ENCODE measurements at places on chromosomes 6 and 20.

- DNase-seq: no peak
Observed at GRCh38 chr6:43616725-43617472, 12.2 kb downstream of the GTPBP2 start.

- DNase-seq: no peak
Observed at GRCh38 chr6:109939654-109940053, 38.5 kb upstream of the GPR6 start.

GRCh38 chr20:63653974-63654668 lies 897 bp upstream of the STMN3 start:
- DNase-seq: no peak

- no peak for DNase-seq
Observed at GRCh38 chr6:159815410-159815809, 15.3 kb downstream of the PNLDC1 start.

DNA sequence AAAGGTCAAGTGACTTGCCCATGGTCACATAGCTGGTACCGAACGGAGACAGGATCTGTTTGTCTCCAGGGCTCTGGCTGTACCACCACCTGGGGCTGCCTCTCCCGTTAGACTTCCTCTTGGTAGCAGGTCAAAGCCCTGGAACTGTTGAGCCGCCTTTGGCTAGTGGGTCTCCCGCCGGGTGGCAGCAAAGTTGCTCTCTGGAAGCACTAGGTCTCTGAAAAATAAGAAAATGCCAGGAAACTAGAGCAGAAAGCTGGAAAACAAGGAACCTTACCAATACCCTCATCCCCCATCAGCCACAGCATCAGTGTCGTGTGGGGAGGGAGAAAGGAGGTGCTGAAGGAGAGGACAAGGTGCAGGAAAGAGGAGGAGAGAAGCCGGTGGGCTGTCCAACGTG lies 291.0 kb upstream of the SUPT3H start:
- DNase-seq: no peak

DNA sequence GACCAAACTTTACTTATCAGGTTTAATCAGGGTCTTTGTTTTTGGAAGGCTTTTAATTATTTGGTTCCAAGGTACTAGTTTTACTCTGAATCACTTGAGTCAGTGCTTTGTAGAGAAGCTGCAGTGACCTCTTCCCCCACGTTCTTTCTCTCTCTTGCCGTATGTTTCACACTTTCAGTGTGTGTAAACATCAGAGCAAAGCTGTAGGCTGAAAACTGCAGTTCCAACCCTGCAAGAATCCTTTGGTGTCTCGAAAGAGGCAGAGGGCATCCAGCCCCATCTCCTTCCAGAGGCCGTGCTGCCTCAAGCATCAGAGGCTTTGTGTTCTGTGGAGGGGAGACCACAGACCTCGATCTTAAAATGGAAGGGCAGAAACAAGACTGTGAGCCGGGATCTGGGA lies 42.1 kb downstream of the CFAP61 start:
- no peak for DNase-seq

- DNase-seq: no peak
Observed at GRCh38 chr6:161255518-161255917, 18.3 kb downstream of the AGPAT4 start.

DNA sequence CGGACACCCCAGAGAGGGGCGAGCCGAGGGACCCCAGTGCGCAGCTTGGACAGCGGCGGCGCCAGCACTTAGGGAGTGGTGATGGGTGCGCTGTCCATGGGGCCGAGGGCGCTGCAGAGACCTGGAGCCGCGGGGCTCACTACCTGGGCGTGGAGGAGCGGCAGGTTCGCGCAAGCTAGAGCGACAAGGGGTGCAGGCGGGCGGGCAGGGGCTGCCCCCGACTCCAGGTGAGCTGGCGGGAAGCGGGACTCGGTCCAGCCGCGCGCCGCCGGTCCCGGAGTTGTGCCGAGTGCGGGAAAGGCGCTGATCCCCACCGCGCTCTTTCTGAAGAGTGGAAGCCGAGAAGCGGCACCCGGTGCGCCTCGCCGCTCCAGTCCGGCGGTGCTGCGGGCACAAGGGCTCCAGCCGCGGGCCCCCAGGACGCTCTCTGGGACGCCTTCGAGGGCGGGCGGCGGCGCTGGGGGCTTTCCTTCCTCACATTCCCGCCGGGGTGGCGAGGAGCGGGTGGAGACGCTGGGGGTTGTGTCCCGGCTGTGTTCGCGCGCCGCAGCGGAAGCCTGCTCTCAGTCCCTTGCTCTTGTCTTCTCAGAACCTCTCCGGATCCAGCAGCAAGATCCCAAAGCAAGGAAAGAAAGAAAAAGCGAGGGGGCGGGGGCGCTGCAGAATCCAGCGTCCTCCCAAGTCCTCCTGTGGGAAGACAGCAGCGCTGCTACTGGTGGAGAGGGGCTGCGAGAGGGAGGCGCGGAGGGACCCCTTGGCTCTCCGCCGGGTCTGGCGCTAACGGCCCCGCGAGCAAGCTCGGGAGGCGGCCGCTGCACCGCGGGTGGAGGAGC lies at the start of gene B3GAT2:
B3GAT2 (minus strand) TSS at position 610 of the 833 bp plus-strand sequence. CDS start 631 bp downstream, outside the sequence.
- peak; percentile 24 for DNase-seq

DNA sequence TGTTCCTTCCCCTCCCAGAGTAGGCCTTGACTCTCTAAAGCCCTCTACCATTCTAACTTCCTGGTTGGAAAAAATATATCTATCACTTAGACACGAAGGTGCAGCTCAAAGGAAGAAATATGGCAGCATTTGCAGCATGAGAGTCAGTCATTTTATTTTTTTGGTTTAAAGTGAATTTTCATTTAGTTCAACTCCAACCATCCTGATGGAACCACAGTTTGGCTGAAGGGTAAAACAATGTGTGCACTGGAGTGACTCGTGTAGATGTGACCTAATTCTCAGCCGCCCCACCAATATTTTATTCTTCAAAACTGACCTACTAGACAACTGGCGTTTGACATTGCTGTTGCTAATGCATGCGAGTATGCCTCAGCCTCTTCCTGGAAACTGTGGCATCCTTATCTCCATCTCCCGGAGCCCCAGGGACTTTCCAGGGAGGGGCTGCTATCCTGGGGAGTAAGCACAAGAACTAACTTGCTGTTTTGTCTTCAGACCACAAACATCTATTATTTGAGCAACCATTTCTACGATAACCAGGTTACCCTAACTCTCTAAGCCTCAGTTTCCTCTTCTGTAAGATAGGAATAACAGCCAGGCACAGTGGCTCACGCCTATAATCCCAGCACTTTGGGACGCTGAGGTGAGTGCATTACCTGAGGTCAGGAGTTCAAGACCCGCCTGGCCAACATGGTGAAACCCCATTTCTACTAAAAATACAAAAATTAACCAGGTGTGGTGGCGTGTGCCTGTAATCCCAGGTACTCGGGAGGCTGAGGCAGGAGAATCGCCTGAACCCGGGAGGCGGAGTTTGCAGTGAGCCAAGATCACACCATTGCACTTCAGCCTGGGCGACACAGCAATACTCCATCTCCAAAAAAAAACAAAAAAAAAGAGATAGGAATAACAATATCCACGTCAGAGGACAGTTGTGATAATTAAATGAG lies 148.7 kb upstream of the JARID2 start:
- no peak for DNase-seq

DNA sequence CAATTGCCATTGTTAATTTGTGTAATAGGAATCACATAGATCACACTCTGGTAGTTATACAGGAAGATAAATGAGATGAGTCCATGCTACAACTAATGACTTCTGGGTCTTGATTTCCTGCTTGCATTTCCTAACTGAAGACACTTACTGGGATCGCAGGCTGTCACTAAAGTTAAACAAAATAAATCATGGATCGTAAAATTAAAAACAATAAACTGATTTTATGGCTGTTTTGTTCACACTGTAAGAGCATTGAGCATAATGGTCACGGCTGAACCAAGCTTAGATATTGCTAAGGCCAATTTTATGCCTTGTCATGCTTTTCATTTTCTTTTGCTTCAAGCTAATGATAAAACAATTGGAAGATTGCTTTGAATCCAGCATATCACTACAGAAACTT lies 332.5 kb upstream of the CITED2 start:
- no peak for DNase-seq

DNA sequence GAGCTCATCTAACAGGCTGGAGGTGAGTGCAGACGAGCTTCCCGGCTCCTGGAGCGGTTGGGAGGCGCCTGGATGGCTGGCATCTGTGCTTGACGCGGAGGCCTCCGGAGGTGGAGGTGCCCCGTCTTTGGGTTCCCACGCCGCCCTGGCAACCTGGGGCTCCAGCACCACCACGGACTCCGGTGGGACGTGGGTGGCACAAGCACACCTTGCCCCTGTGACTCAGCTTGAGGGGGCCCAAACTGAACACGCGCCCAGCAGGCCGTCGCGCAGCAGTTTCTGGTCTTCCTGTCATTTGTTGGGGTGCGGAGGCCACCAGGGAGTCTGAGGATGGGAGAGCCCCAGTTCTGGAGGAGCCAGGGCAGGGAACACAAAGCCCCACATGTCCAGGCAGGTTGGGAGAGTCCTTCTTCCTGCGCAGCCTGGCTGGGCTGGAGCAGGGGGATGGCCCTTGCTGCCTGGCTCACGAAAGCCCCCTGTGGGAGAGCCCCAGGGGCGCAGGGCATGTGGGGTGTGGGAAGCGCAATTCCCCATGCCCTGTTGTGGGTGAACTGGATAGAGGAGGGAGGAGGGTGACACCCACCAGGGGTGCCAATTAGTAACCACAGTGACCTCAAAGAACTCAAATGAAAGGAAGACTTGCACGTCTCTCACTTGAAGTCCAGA lies 1378.6 kb upstream of the DEFB115 start:
- peak; percentile 14 for DNase-seq

- no peak for DNase-seq
Observed at GRCh38 chr6:130364224-130364780, 1.5 kb upstream of the TMEM200A start.

- no peak for DNase-seq
Observed at GRCh38 chr6:78947962-78948361, 80.6 kb downstream of the IRAK1BP1 start.

GRCh38 chr6:38518511-38519304 lies 121.0 kb downstream of the BTBD9 start:
- no peak for DNase-seq

GRCh38 chr6:165245287-165245686 lies 64.1 kb downstream of the C6orf118 start:
- no peak for DNase-seq

DNA sequence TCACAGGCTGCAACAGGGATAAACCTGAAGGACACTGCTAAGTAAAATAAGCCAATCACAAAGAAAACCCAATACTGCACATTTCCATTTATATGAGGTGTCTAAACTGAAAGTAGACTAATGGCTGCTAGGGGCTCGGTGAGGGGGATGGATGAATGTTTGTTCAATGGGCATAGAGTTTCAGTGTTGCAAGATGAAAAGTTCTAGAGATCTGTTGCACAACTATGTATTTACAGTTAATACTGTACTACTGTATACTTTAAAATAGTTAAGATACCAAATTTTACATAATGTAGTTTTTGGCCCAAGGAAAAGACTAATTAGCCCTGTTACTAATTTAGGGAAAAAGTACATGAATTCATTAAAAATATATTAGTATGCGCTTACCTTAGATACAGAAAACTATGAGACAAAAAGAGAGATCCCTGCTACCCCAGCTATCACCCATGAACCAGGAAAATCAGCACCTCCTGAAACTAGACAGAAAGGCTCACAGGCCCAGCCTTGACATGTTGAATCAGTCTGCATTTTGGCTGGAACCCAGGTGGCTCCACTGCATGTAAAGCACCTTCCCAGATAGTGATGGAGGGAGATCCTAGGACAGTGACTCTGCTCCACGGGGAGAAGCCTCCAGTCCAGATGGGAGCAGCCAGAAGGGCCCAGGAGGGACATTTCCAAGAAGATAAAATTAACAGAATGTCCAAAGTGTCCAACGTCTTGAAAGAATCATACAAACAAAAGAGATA lies 16.1 kb downstream of the HLA-F start:
- DNase-seq: no peak

- no peak for DNase-seq
Observed at GRCh38 chr6:166109608-166110007, 58.0 kb downstream of the TBXT start.

- no peak for DNase-seq
Observed at GRCh38 chr6:13157293-13157692, 171.0 kb downstream of the TBC1D7 start.

DNA sequence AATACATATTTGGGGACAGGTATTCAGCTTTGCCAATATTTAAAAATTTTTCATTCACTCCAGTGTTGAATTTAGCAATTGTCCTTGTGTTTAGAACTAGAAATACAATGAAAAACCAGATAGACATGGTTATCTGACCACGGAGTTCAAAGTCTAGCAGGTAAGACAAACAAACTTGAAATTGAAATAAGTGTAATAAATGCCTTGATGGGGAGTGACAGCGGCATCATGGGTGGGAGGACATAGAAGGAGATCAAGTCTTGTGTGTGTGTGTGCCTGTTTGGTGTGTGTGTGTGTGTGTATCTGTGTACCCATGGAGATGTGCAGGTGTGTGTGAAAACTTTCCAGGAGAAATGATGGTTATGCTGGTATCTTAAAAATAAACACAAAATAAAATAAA lies 750.0 kb upstream of the CITED2 start:
- no peak for DNase-seq

GRCh38 chr6:3301506-3301905 lies 42.8 kb downstream of the PSMG4 start:
- DNase-seq: no peak

- DNase-seq: no peak
Observed at GRCh38 chr6:121596441-121596840, 161.0 kb downstream of the GJA1 start.

- no peak for DNase-seq
Observed at GRCh38 chr6:11878029-11878428, 99.4 kb upstream of the ADTRP start.

- DNase-seq: no peak
Observed at GRCh38 chr6:159229651-159230051, 60.5 kb downstream of the FNDC1 start.

DNA sequence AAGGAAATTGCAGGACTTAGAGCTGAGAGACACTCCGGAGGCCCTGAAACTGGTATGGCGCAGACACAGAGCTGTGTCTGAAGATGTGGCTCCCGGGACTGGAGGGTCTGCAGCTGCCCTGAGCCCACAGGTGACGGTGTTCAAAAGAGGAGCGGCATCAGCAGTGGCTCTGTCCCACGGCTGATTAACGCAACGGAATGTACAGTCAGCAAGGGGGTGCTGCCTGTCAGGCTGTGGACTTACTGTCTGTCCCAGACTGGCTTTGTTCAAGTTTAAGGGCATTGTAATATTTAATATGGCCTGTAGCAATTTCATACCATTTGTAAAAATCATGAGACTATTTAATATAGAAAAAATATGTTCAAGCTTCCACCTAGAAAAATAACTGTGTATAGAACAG lies 228.0 kb upstream of the TAB2 start:
- DNase-seq: no peak

GRCh38 chr6:145627451-145627850 lies 107.9 kb downstream of the EPM2A start:
- no peak for DNase-seq

- DNase-seq: no peak
Observed at GRCh38 chr6:98044791-98045470, 761.9 kb upstream of the MMS22L start.

- no peak for DNase-seq
Observed at GRCh38 chr20:35743693-35744491, 1.8 kb upstream of the RBM39 start.

Data from GM13977 (cell line).